ENCODE measurements at places on chromosomes 12 and 14.

DNA sequence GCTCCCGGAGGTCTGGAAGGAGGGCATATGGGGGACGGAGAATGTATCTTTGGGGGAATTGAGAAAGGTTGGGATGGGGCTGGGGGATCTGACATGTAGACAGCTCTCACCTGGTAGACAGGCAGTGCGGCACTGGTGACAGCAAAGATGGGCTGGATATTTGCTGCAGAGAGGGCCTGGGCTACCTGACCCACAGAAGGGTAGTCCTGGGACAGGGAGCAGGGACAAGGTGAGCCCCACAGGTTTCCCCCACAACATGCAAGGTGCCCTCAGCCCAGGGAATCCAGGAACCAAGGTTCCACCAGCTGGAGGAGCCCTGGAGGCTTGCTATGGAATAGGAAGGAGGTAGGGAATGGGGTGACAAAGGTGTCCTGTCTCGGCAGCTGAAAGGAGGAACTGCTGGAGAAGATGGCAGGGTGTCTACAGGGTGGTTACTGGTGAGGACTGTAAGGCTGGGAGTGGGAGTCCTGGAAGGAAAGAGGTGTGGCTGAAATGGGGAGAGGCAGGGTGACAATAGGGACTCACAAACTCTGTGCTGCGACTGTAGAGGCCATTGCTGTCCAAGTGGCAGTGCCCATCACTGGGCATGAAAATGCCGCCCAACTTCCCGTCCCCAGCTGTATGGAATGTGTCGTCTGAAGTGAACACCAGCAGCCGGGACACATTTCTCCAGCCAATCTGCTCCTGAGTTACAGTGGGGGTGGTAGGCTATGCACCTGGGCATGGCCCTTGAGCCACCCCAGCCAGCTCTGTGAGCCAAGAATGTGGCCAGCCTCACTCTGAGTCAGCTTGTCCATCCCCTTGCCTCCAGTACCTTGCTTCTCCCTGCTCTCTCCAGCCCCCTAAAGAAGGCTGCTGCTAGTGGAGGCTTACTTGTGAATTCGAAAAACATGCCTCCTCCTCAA lies 11.3 kb downstream of the ITGB7 start:
- DNase-seq: no peak

DNA sequence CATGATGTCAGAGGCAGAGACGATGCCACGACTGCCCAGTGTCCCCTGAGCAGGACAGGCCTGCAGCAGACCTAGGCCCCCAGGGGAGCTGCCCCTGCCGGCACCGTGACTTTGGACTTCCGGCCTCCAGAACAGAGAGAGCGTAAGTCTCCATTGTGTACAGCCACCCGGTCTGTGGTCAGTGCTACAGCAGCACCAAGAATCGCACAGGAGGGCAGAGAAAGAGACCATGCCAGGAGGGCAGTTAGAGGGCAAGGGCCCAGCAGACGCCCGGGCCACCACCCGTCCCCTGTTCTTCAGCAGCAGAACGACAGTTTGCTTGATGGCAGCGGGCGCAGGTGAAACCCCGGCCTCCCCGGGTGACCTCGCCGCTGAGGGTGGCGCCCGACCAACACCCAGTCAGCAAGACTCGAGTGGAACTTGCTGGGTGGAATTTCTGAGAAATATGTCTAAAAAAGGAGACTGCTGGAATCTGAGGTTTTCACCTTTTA lies 19.7 kb downstream of the GALNT9 start:
- DNase-seq: no peak

- DNase-seq: no peak
These were observed 55.5 kb downstream of the ANO2 start for GRCh38 chr12:5889381-5890047.

- no peak for DNase-seq
These were observed 24.7 kb downstream of the HEATR5A start for GRCh38 chr14:31395572-31396205.

DNA sequence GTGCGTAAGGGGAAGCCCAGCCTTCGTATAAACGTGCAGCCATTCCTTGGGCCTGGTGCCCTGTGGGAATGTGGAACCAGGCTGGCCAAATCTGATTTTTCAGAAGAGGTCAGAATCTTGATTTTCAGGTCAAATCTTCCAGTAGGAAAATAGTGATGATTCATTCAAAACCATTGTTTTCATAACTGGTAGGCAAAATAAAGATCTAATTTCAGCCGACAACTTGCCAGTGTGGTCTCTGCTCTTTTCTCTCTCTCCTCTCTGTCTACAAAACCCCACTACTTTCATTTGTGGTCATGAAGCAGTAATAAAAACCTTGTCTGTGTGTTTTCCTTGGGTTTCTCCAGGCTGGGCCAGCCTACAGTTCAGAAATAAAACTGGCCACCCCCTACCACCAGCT lies 135.1 kb downstream of the RBM19 start:
- DNase-seq: no peak

GRCh38 chr14:69392481-69392880 lies 5.6 kb downstream of the ERH start:
- no peak for DNase-seq

GRCh38 chr12:68106160-68106559 lies 53.4 kb downstream of the IFNG start:
- no peak for DNase-seq

DNA sequence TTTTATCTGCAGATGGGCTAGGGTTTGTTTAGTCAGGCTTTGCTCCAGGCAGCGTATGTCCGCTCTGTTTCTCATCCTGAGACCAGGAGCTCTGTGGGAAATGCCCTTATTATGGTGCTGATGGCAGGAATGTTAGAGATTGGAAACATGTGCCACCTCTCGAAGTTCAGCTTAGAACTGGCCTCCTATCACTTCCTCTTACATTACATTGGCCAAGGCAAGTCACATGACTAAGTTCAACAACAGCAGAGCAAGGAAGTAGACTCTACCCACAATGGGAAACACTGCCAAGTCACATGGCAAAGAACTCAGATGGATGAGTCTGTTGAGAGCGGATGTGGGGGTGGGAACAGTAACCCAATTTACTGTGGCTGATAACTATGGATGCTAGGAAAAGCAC lies 161.9 kb upstream of the WSCD2 start:
- DNase-seq: no peak

DNA sequence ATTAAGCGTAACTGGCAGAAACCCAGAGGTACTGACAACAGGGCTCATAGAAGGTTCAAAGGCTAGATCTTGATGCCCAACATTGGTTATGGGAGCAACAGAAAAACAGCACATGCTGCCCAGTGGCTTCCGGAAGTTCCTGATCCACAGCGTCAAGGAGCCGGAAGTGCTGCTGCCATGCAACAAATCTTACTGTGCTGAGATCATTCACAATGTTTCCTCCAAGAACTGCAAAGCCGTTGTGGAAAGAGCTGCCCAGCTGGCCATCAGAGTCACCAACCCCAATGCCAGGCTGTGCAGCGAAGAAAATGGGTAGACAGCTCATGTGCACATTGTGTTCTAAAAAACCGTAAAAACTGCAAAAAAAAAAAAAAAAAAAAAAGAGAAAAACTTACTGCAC lies 192.3 kb downstream of the MON2 start:
- no peak for DNase-seq

- no peak for DNase-seq
These were observed 79.8 kb upstream of the DIO2 start for GRCh38 chr14:80291101-80291500.

DNA sequence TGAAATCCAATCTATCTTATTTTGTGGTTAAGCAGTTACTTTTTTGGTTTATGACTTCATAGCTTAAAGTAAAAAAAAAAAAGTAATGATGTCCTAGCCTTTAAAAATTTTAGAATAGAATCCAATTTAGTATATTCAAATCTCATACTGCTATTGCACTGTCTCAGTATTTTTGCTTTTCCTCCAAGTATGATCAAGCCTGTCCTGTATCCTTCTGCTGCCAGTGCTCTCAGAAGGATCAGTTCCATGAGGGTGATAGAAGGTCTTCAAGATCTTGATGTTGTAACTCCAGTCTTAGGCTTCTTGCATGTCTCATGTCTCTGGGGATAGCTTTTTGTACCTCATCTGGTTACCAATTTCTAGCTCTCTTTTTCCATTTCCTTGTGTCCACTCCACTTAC lies 324.2 kb upstream of the FAR2 start:
- DNase-seq: no peak

- no peak for DNase-seq
These were observed 370.9 kb downstream of the AEBP2 start for GRCh38 chr12:19810213-19810612.

- DNase-seq: no peak
These were observed 32.1 kb downstream of the GPHN start for GRCh38 chr14:66540038-66540437.

DNA sequence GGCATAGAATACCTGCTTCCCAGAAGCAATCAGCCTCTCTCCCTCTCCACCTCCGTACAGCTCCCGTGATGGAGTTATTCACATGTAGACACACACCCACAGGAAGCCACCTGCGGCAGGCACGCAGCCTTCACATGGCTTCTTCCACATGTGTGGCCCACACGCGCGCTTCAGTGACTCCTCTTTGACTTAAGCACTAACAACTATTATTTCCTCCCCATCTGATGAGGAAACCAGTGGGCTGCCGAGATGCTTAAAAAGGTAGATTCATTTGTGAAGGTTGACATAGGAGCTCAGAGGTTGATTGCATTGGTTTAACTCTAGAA lies 69.3 kb downstream of the PRMT8 start:
- no peak for DNase-seq

DNA sequence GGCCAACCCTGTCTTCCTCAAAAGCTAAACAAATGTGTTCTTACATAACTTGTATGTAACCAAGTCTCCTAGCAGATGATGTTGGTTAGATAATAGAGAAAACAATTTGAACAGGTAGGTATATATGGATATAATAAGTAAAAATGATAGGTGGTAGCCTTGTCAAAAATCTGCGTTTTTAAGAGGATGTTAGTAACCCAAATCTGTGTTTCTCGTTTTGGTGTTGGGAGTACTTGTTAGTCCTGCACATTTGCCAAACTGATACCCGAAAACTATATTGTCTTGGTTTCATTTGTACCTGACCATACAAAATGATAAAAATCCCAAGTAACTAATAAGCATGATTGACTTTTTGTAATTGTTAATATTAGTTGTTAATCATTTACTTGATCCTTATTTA lies 8.1 kb downstream of the SRSF5 start:
- no peak for DNase-seq

GRCh38 chr12:89538897-89539296 lies 13.1 kb upstream of the POC1B start:
- DNase-seq: no peak

GRCh38 chr12:75660107-75660530 lies 148.7 kb upstream of the KRR1 start:
- DNase-seq: no peak

GRCh38 chr14:59538936-59539335 lies 37.7 kb downstream of the CCDC175 start:
- DNase-seq: no peak

DNA sequence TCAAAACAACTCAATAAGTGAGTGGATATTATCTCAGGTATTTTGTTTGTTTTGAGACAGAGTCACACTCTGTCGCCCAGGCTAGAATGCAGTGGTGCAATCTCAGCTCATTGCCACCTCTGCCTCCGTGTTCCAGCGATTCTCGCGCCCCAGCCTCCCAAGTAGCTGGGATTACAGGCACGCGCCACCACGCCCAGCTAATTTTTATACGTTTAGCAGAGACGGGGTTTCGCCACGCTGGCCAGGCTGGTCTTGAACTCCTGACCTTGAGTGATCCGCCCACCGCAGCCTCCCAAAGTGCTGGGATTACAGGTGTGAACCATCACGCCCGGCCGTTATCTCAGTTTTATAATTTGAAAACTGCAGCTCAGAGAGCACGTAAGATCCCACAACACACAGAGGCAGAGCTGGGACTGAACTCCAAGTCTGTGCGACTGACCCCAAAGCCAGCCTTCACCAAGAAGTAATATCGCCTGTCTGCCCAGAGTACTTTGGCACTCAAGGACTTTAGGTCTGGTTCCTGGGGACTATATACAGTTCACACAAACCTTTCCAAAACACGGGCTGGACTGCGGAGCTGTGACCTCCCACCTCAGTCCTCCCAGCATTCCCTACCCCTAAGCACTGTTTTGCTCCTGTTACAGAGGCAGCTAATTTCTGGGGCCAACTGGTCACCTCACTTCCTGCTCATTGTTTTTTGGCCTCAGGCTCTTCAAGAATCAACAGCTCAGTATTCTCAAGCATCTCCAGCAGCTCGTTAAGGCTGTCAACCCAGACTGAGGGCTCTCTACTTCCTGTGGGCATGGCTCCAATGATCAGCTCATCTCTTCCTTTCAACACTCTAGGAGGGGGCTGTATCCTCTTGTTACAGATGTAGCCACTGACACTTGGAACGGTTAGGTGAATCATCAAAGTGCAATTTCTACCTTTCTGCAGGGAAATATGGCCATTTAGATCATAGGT lies 22.5 kb downstream of the TESC start:
- no peak for DNase-seq

DNA sequence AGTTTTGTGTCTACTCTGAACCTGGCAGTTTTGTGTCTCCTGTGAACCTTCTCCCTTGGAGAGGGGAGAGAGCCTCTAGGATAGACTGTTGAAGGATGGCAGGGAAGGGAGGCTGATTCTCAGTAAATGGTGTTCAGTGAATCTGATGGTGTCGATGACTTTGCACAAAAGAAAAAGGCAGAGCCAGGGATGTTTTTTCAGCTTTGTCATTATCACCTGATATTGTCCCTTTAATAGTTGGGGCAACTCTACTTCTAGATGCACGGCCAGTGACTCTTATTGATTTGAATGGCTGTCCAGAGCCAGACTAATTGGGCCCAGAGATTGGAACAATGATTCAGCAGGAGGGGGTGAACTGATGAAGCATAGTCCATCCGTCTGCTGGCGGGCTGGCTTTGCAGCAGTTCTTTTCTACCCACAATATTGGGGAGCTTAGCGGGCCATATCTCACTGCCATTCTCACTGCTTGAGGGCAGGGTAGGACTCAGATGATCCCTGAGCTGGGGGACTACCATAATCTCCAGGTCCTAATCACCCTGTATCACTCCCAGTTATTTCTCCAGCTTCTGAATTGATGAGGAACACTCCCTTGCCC lies 93.1 kb downstream of the ADCK1 start:
- no peak for DNase-seq

DNA sequence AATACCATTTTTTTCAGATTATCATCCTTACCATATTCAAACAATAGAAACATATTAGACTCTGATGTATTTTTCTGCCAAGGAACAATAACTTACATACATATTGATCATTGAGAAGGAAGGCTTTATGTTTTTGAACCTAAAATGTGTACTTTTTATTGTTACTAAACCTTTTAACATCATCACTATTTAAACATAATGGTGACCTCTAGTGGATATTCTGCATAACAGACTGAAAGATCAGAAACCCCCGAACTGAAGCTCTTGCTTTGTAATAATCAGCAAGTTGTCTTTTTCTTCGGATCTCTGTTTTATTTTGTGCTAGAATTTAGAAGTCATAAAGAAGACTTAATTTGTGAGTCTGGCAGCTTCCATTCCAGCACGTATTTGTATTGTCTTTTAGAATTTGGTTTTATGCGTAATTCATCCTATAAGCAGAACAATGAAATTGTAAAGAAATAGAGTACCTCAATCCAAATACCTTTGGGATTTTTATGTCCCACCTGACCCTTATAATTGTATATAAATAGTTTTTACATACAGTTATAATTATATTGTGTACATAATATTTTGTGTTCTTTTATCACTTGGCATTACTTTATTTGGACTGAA lies 125.9 kb upstream of the ATF1 start:
- DNase-seq: no peak

Measured in activated CD8-positive, alpha-beta memory T cell treated with anti-CD3 and anti-CD28 coated beads, Interleukin-2, amount 50 U/mL, for 4 hours (primary cell).